ENCODE measurements at places on chromosomes 12 and 14.

DNA sequence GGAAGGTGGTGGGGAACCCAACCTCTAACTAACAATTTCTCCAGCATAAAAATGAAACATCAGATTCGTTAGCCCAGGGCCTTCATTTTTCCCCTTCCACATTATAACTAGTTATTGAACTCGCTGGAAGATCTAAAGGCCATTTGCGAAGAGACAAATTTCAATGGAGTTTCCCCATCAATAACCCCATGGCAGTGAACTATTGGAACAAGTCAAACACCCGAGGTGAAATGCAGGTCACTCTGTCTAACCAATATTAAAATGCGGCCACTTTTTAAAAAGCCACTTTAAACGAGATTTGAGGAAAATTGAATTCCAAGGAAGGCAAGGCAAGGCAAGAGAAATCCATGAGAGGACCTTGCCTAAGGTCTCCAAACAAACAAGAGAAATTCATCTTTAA, 4.5 kb upstream of the HOXC4 start:
- no peak for DNase-seq
- H3K27me3 ChIP-seq: peaks cover 100% of the 10 kb centered on the region
- H3K4me3 ChIP-seq: no peak overlapping the region
- H3K4me1 ChIP-seq: peaks cover 44% of the 10 kb centered on the region
- no peak overlapping the region for H3K27ac ChIP-seq

DNA sequence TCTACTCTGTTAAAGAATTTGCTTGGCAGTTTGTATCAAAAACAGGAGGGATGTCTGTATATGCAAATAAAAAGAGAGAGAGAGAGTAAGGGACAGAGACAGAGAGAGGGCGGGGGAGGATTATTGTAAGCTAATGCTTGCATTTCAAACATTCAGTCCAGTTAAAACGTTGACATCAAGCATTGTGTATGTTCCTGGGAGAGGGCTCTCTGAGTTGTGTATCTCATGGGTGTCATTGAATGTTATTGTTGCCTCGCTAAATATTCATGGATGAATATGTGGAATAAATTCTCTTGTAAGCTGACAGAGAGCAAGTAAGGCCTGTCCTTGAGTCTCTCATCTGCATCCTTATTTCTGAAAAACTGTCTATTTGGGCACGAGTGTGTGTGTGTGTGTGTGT, 78.8 kb upstream of the VRK1 start:
- no peak overlapping the region for H3K4me3 ChIP-seq
- H3K27ac ChIP-seq: no peak overlapping the region
- no peaks in the 10 kb centered on the region for H3K36me3 ChIP-seq
- H3K27me3 ChIP-seq: no peaks in the 10 kb centered on the region

DNA sequence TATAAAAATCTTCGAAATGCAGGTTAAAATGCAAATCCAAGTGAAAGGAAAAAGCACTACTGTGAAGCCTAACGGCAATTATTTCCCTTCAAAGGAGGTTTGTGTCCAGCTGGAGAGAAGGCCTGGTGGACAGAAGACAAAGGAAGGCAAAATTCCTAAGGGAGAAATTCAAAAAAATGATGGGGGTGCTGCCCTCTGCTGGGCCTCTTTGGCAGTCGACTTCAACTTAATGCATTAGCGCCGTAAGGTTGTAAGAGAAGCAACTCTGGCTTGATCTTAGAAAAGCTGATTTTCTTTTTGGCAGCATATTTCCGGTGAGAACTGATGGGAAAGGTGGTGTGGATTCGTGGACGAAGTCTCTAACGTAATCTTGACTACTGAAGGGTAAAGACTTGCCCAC, 34.3 kb upstream of the CHFR start:
- peaks cover 9% of the 10 kb centered on the region for H3K36me3 ChIP-seq
- H3K27me3 ChIP-seq: no peaks in the 10 kb centered on the region
- H3K4me1 ChIP-seq: no peaks in the 10 kb centered on the region

DNA sequence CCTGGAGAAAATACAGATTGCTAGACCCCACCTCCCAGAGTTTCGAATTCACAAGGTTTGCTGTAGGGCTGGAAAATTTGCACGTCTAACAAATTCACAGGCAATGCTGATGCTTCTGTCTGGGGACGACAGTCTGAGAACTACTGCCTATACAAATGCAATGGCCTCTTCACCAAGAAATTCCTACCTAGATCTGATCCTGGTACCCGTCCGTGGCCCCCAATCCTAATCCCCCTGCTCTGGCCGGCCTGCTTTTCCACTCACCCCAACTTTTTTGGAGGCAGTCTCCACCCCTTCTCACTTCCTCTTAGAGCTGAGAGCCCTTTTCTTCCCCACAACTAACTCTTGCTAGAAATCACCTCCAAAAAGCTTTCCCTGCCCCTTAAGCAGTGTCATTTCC, 3.1 kb upstream of the SSH1 start:
- DNase-seq: no peak
- H3K4me1 ChIP-seq: no peaks in the 10 kb centered on the region
- H3K27ac ChIP-seq: no peak overlapping the region
- H3K36me3 ChIP-seq: no peaks in the 10 kb centered on the region

DNA sequence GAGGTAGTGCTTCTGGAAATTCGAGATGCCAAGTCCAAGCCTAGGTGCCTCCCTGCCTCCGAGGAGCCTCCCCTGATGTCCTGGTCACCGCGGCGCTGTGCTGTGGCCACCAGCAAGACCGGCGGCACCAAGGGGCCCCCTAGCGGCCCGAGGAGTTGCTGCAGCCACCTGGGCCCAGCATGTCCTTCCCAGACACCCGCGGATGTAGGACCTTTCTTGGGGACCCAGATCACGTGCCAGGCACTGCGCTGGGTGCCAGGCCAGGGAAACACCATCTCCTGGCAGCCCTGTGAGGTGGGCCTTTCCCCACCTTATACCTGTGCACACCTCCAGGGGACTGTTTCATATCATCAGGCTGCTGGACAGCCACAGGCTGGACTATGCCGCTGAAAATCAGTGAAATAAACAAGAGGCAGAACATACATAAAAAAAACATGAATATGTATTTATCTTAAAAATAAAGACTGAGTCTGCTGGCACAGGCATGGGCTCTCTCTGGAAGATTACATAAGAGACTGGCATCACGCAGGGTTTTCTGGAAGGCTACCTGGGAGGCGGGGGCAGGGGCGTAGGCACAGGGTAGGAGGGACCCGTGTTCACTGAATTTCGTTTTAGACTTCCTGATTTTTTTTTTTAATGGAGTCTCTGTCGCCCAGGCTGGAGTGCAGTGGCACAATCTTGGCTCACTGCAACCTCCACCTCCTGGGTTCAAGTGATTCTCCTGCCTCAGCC, 15.9 kb upstream of the HHIPL1 start:
- H3K4me1 ChIP-seq: peaks cover 18% of the 10 kb centered on the region
- no peak overlapping the region for H3K4me3 ChIP-seq
- peak; percentile 90 for DNase-seq
- H3K36me3 ChIP-seq: no peaks in the 10 kb centered on the region
- no peaks in the 10 kb centered on the region for H3K27me3 ChIP-seq

- H3K36me3 ChIP-seq: no peaks in the 10 kb centered on the region
- H3K4me3 ChIP-seq: no peak overlapping the region
- no peaks in the 10 kb centered on the region for H3K27me3 ChIP-seq
- DNase-seq: peak; percentile 88
- peak overlapping the region; percentile 47 for H3K27ac ChIP-seq
Observed at GRCh38 chr12:101935890-101936746, 58.7 kb downstream of the DRAM1 start.

- H3K4me3 ChIP-seq: no peak overlapping the region
- no peak overlapping the region for H3K27ac ChIP-seq
- H3K36me3 ChIP-seq: no peaks in the 10 kb centered on the region
- no peaks in the 10 kb centered on the region for H3K27me3 ChIP-seq
- no peak for DNase-seq
Observed at GRCh38 chr14:63770187-63770807, 42.4 kb upstream of the SGPP1 start.

GRCh38 chr12:7375145-7375543, 68.8 kb downstream of the CD163L1 start:
- no peak overlapping the region for H3K4me3 ChIP-seq
- H3K36me3 ChIP-seq: no peaks in the 10 kb centered on the region
- no peaks in the 10 kb centered on the region for H3K27me3 ChIP-seq
- no peaks in the 10 kb centered on the region for H3K4me1 ChIP-seq

DNA sequence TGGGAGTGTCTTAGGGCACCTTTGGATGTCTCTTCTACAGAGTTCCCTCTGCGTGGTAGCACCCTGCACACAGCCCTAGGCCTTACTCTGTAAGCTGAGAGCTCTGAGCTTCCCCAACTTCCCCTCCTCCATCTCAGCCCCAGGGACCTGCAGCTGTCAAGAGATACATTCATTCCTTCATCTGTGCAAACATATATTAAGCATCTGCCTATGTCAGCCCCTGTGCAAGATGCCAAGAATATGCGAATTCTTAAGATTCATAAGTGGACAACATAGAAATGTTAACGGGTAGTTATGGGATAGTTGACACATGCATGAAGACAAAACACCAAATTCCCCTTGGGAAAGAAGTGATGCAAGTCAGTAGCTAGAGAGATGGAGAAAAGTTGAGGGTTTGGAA, 190.8 kb downstream of the SLC41A2 start:
- no peak overlapping the region for H3K4me3 ChIP-seq
- no peaks in the 10 kb centered on the region for H3K4me1 ChIP-seq
- no peaks in the 10 kb centered on the region for H3K27me3 ChIP-seq
- H3K36me3 ChIP-seq: no peaks in the 10 kb centered on the region

- H3K27me3 ChIP-seq: no peaks in the 10 kb centered on the region
- H3K4me1 ChIP-seq: no peaks in the 10 kb centered on the region
- no peaks in the 10 kb centered on the region for H3K36me3 ChIP-seq
- H3K4me3 ChIP-seq: no peak overlapping the region
- H3K27ac ChIP-seq: no peak overlapping the region
- no peak for DNase-seq
Observed at GRCh38 chr12:129001826-129002225, 148.5 kb downstream of the GLT1D1 start.

DNA sequence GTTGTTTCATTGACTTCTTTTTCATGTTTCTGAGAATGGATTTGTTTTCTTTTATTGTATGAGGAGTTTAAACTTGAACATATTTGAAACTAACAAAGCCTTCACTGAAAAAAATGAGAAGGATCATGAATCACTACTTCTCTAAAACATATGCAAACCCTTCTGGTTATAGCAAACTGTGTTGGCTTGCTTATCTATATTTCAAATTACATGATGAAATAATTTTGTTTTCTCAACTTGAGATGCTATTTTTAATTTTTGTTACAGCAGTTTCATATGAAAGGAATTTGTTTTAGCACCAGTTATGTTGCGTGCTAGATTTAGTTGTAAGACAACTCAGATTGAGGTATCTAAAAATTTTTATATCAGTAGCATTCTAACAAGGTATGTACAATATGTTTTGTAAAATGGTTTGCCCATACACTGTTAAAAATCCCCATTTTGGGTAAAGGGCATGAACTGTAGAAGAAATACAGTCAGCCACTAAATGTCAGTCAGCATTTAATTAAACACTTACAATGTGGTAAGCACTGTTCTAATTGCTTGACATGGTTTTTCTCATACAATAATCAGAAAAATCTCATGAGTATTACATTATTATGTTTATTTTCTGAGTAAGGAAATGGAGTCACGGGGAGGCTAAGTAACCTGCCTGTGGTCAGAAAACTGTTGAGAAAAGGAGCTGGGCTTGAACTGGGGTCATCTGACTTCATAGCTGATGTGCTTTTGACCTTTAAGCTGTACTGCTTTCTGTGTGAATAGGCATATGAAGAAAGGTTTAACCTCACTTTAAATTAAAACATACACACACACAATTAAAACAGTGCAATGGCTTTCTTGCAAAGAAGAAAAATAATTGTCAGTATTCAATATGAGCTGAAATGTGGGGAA, 105.7 kb downstream of the PLEKHA5 start:
- DNase-seq: no peak
- H3K4me3 ChIP-seq: no peak overlapping the region
- H3K27me3 ChIP-seq: no peaks in the 10 kb centered on the region
- no peak overlapping the region for H3K27ac ChIP-seq
- peaks cover 21% of the 10 kb centered on the region for H3K4me1 ChIP-seq

Measured in sigmoid colon (tissue), 7 donors.